ENCODE measurements at places on chromosomes 1 and 21. TPM values are rescaled to one million over a fixed set of nuclear protein-coding genes. Genes with fewer than 3 reads are reported as not detected.
A peak's percentile ranks its signal among the peaks of the same experiment; 100 is the strongest.

DNA sequence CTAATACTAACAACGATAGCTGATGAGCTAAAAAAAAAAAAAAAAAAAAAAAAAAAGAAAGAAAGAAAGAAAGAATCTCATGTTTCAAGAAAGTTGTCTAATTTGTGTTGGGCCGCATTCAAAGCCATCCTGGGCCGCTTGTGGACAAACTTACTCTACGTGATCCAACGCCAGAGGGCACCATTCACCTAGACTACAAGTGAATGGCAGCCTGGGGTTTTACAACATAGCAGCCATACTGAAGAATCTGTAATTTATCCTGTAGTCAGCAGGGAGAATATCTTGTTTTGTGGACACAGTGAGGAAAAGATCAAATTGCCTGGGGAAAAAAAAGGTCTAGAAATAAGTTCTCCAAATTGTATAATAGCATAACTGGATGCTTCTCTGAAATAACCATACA, 47.0 kb downstream of the CYP2J2 start:
- peak; percentile 56 for DNase-seq

DNA sequence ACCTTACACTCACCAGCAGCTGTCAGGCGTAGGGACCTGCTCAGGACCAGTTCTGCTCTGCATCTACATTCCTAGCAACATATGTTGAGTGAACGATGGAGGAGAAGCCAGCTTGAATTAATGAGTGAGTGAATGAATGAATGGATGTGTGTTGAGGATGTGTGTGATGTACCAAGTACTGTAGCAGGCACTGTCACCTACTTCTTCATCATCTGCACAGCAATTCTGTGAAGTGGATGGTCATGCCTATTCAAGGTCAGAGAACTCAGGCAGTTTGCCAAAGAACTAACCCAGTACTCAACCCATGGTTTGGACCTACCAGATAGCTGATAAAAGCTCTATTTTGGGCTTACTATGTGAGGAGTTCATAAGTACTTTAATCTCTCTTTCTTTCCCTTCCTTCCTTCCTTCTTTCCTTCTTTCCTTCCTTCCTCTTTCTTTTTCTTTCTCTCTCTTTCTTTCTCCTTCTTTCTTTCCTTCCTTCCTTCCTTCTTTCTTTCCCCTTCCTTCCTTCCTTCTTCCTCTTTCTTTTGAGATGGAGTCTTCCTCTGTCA, 56.9 kb downstream of the ATP1A1 start:
- DNase-seq: no peak

GRCh38 chr1:234107416-234108021, 203.0 kb downstream of the SLC35F3 start:
- DNase-seq: no peak

DNA sequence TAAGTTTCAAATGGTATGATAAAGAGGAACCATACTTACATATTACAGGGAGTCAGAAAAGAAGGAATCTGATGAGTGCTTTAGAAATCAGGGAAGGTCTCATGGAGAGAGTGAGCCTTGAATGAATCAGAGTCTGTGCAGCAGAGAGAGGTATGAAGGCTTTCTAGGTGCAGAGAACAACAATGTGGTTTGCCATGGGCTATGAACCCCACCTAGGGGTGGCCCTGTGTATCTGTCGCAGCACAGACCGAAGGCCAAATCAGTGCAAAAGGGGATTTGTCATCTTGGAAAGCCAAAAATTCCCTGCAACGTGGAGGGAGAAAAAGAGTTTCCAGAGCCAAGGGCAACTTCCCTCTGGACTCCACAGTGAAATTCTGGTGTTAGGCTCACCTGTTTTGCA, 3.5 kb downstream of the PAPPA2 start:
- no peak for DNase-seq

DNA sequence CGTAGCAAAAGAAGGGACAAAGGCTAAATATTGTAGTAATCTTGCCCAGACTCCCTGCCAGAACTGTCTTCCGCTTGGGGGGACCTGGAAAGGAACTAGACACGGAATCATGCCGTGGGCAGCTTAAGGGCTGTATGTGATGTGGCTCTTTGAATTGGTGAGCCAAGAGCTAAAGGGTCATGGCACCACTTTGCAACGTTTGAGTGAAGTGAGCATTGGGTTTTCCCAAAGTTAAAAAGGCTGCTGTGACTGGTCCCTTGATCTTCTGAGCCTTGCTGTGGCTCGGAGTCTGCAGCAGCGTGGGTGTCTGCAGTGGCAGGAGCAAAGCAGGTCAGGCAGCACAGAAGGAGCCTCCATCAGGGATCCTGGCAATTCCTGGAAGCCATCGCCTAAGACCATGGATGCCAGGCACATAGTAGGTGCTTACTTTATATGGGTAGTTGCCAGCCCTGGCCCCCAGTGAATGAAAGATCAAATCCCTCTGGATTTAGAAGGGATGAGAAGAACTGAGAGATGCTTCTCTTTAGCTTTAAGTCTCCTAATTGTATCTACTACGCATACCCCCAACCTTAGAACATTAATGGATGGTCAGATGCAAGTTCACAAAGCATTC, 1.8 kb downstream of the SMYD2 start:
- DNase-seq: no peak

GRCh38 chr1:192530254-192530653, 45.3 kb upstream of the RGS1 start:
- no peak for DNase-seq

DNA sequence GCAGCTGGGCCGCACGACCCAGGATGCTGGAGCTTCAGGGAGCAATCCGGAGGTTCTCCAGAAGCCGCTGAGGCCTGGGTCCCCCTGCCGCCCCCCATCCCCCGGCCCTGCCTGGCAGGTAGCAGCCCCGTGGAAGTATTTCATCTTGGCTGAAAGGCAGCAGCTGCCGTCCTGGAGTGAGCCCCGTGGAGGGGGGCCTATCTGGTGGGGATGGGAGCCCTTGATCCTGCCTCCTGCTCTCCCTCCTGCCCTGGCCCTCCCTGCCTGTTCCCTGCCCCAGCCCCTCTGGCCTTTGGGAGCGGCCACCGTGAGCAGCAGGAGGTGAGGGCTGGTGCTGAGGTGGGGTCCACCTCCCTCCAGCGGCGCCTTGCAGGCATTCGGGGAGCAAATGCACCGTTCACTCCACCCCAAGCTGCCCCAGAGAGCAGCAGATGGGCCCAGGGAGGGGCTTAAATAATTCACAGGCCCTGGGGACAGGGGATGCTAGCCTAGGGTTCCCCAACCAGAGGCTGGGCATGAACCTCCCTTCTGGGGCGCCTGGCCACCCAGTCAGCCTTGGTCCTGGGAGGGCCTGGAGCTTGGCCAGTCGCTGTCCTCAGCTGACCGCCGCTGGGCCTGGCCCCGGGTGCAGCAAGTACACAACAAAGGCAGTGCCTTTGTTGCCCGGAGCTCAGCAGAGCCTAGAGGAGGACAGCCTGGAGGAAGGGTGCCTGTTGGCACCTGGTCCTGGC, 23.7 kb upstream of the PLCH2 start:
- no peak for DNase-seq

UTS2 gene
- not detected for polyA plus RNA-seq

CFH gene
- 36.3 TPM for polyA plus RNA-seq

LY9 gene
- 0.18 TPM for polyA plus RNA-seq

SHE gene
- polyA plus RNA-seq: 19.1 TPM

CNKSR1 gene
- 15.2 TPM for polyA plus RNA-seq

Measured in right lung (tissue), 10 donors.